Right renal pelvis (tissue), 4 donors: ENCODE measurements at places on chromosomes 13 and 19. TPM values are rescaled to one million over a fixed set of nuclear protein-coding genes. Genes with fewer than 3 reads are reported as not detected.

Gene CEACAM20
- not detected for polyA plus RNA-seq

Gene CCDC70
- polyA plus RNA-seq, result not detected

DNA sequence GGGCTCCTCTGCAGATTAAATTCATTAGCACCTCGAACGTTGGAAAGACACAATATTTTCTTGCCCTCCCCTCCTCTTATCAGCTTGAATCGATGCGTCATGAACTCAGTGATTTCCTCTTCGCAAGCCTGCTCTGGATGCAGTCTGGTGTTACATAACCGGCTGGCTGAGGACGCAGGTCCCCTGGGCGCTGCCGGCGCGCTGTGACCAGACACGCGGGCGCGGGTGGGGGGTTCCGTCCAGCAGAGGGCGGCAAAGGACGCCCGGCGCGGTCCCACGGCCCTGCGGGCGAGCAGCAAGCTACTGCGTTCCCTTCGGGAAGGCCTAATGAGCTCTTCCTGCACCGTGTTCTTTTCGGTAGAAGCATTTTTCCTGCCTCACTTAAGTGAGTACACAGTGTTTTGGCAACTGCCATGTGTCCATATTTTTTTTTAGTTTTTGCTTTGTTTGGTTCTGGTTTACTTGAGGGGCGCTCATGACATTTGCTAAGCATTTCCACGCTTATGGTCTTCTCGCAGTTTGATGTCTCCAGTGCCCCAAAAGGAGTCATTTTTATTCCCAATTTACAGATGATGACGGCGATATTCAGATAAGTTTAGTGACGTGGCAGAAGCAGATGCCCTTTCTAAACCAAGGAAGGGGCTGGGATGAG, 112.2 kb upstream of the MBNL2 start:
- no peak for DNase-seq

DNA sequence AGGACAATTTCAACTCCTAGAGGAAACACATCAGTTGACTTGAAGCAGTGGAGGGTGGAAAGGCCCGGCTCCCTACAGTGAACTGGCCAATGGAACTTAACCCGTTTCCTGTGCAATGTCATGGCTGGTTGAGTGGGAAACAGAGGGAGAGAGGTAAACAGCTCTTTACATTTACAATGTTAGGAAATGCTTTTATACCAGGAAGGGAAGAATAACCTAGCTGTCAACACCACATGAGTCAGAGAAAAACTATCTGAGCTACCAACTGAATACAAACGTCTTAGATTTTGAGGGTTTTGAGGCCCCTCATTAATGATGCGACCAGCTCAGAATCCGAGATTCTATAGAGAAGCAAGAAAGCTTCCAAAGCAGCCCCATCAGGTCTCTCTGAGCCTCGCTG, 36.7 kb downstream of the CARD8 start:
- DNase-seq, result no peak

GRCh38 chr19:54335164-54335563, 3.8 kb downstream of the LILRA4 start:
- DNase-seq, result no peak

DNA sequence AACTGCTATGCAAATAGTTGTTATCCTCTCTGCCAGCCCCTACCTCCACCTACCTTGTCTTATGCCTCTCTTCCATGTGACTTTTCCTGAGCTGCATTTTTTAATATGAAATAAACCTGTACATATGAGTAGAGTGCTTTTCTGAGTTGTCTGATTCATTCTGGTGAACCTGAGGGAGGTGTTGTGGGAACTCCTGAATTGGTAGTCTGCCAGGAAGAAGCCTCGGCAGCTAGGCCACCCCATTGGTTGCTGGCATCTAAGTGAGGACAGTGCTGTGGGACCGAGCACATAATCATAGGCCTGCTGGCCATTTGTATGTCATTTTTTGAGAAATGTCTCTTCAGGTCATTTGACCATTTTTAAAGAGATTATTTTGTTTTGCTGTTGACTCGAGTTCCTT, 1146.8 kb downstream of the UQCRFS1 start:
- DNase-seq, result no peak

- no peak for DNase-seq
Observed at GRCh38 chr13:90276216-90276615, 1071.3 kb upstream of the MIR17HG start.

DNA sequence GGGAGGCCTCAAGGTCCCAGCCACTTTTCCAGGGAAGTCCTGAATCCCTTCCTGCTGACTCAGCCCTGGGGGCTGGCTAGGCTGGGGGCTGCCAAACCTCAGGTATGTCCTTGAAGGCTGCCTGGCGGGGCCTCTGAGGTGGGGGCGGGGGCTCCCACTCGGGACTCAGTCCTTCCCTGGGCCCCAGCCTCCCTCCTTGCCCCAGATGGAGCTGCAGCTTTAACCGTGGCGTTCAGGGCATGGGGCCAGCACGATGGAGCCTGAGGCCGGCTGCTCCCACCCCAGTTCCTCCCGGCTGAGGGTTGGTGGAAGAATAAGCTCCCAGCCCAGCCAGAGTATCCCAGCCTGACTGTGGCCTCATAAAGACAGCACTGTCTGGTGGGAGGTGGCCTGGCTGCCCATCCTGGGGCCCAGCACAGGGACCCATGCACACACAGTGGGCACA, 12.4 kb downstream of the CILP2 start:
- DNase-seq, result no peak

- DNase-seq, result no peak
Observed at GRCh38 chr19:15639596-15639995, 1.1 kb upstream of the CYP4F3 start.
